ENCODE measurements at places on chromosomes 4 and X.

- peak; percentile 12 for DNase-seq
Observed at GRCh38 chr4:115851918-115852766, 738.7 kb upstream of the NDST4 start.

- DNase-seq, result no peak
Observed at GRCh38 chr4:40934676-40935075, 184.9 kb downstream of the NSUN7 start.

DNA sequence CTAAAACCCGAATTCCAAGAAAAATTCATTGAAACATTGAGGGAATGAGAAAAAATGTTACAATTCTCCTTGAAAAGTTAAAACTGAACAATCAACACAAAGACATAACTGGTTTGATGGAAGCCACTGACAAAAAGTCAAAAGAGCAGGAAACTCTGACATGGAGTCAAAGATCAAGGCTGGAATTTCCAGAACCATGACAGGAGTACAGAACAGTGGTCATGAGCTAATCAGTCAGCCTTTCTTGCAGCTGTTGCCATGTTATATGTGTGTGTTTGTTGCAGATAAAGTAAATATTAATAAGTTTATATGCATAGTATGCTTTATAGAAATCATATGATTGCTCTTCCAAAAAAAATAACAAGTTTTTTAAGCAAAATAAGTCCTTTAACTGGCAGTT, 184.7 kb upstream of the HCCS start:
- DNase-seq, result no peak

- no peak for DNase-seq
Observed at GRCh38 chr4:158067646-158068045, 105.2 kb downstream of the GASK1B start.

GRCh38 chr4:32768664-32769389, 2048.7 kb downstream of the PCDH7 start:
- DNase-seq, result no peak

- DNase-seq, result no peak
Observed at GRCh38 chrX:112668476-112669409, 11.0 kb downstream of the LHFPL1 start.

GRCh38 chr4:89161841-89162240, 50.5 kb downstream of the TIGD2 start:
- DNase-seq, result no peak

- no peak for DNase-seq
Observed at GRCh38 chr4:8076023-8076422, 82.6 kb downstream of the ABLIM2 start.

DNA sequence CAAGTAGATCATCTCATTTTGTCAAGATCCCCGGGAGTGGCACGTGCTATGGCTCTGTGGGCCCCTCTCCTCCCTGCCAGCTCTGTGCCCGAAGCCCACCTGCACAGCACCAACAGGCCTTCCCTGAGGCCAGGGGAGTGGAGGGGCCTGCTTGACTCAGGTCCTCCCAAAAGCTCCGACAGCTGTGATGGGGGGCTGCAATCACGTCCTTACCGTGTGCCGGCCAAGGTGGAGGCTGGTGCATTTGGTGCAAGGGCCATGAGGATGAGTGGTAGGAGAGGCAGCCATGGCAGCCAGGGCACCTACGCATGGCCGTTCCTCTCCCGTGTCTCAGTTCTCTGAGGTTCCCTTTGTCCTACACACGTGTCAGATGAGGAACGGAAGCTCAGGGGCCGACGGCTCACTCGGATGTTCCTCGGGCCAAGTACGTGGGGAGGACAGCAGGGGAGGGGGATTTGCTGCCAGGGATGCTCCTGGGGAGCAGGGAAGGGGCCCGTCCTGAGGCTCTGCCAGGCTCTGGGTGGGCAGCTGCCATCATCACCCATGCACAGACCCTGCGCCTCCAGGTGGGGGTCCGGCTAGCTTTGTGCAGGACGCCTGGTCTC, 95.8 kb downstream of the HMX1 start:
- no peak for DNase-seq

DNA sequence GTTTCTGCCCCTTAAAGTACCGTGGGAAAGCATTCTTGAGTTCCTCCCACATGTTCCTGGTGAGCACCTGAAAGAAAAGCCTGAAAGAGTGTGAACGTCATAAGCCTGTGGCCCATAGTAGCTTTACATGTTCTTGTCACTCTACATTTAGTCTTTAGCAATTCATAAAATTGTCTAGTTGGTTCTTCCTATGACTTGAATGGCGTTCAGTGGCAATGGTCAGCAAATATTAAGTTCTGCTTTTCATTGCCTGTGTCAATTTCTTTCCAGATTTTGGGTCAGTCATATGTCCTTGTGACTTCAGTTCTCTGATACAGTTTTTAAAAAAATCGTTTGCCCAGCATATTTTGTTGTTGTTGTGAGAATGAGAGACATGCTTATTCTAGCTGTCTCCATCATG, 650.0 kb upstream of the BOD1L1 start:
- no peak for DNase-seq

GRCh38 chr4:113733685-113734084, 27.9 kb downstream of the CAMK2D start:
- DNase-seq, result no peak

DNA sequence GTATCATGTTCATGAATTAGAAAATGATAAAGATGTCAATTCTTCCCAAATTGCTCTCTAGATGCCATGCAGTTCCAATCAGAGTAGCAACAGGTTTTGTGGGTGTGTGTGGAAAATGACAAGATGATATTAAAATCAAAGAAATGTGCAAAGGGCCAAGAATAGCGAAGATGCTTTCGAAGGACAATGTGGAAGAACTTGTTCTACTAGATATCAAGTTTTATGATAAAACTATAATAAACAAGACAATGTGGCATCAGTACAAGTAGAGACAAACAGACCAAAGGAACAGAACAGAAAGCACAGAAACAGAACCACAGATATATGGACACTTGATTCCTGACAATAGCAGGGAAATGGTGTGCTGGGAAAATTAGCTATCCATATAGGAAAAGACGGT, 9.0 kb downstream of the TAB3 start:
- DNase-seq, result no peak
